ENCODE measurements at places on chromosomes 1 and 21.

- no peak for DNase-seq
Observed at GRCh38 chr1:236166041-236166440, 23.7 kb downstream of the GPR137B start.

DNA sequence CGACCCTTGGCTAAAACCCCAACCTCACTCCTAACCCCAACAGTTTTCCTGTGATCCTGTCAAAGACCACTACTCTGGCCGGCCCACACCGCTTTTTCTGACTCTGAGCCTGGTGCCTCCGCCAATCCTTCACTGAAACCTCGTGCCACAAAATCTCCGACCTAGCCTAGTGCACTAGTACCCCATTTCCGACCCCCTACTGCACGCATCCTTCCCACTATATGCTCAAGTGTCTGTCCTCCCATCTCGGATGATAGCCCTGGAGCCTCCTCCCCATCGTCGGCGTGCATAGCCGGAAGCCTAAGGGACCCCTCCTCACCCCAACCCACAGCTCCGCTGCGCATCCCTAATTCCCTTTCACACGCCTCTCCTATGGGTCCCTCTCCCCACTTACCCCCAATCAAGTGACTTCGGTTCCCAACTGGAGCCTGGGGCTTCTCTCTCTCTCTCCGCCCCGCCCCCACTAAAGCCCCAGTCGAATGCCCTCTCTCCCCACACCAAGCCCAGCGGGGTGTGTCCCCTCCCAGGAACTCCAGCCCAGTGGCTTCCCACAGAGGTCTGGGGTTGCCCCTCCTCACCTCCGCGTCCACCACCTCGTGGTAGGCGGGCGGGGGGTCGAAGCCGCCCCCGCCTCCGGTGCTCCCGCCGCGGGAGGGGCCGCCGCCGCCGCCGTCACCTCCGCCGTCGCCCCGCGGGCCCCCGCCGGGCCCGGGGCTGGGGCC lies 791 bp downstream of the USP24 start:
- no peak for DNase-seq

DNA sequence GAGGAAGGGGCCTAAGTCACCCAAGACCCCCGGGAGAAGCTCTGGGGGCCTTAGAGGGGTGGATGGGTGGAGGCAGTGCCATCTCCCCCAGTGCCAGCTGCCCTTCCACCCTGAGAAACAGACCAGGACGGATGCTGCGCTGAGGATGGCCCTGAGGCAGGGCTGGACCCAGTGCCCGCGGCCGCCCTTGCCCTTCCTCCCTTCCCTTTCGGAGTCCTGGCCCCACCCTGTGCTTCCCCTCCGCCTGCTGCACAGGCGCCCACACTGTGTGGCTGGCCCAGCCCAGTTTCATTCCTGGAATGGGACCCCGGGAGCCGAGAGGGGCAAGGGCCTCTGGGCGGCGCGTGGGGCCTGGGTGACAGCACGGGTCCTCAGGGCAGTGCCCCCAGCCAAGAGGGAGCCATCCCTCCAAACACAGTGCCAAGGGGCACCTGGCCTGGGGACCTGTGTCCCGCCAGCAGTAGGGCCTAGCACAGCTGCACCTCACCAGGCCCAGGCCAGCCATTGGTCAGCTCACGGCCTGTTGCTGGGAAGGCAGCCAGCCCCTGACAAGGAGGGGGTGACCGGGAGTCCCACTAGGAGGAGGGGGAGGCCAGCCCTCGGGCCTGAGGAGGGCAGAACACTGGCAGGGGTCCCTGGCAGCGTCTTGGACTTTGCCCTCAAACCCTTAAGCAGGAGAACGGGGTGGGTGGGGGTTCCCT lies 13.4 kb upstream of the SKI start:
- DNase-seq: no peak

GRCh38 chr21:45208627-45208951 lies 79.1 kb downstream of the POFUT2 start:
- no peak for DNase-seq

- DNase-seq: peak; percentile 93
Observed at GRCh38 chr1:21783679-21784603, 992 bp upstream of the USP48 start.

GRCh38 chr1:156146020-156146768 lies 7.2 kb upstream of the SEMA4A start:
- DNase-seq: peak; percentile 84

- no peak for DNase-seq
Observed at GRCh38 chr1:23564529-23565122, 5.3 kb upstream of the ID3 start.

- DNase-seq: peak; percentile 98
Observed at GRCh38 chr1:100530880-100531487, 7.0 kb upstream of the GPR88 start.

GRCh38 chr21:10575311-10575667 lies 53.9 kb downstream of the TPTE start:
- DNase-seq: no peak

DNA sequence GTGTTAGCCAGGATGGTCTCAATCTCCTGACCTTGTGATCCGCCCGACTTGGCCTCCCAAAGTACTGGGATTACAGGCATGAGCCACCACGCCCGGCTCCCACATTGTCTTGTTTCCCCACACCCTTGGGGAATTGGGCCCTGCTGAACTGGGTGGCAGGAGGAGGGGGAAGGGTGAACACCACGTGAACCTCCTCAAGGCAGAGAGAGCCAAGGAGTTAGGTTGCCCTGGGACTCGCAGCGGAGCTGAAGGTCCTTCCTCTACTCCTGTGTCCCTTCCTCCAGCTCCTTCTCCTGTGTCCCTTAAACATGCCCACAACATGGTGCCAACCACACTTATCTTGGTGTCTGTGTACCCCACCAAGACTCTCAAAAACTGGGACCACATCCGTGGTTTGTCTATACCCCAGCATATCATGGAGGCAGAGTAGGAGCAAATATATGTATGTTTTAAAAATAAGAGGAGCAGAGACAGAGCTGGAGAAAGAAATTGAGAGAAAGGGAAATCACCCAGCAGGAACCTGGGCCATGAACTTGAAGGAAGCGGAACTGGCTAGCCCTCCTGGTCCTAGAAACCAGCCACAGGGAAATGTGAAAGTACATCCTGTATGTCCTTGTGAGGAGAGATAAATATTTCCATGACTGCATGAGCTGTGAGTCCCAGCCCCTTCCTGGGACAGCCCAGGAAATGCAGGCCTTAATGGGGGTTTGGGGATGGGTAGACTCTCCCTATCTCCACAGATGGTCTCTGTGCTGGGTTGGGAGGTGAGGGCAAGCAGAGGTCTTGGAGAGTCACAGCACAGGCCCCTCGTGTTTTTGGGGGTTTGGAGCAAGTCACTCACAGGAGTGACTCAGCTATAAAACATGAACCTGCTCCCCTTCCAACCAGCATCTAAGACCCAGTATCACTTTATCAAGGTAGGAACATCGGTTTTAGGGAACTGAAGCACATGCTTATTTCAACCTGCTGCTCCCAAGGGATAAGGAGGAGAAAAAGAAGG lies 9.4 kb upstream of the TAL1 start:
- DNase-seq: no peak

- DNase-seq: no peak
Observed at GRCh38 chr1:164709541-164710278, 150.7 kb downstream of the PBX1 start.

GRCh38 chr21:34930971-34931370 lies 118.1 kb downstream of the RUNX1 start:
- DNase-seq: no peak

- DNase-seq: no peak
Observed at GRCh38 chr21:32325706-32326105, 27.1 kb downstream of the MRAP start.

DNA sequence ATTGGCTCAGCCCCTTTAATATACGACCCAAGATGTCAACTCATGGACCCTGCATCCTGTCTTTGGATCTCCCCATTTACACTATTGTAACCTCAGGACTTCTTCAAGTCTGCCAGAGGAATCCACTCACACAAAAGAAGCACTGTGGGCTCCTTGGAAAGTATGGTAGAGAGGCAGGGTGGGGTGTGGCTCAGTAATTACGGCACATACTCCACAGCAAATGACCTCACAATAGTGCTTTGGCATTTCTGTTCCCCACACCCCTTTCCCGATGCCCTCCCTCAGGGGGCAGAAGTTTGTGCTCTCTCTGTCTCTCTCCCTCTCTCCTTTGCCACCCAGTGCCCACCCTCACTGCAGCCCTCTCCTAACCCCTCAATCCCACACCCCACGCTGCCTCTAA lies 27.8 kb upstream of the IFNAR2 start:
- no peak for DNase-seq

DNA sequence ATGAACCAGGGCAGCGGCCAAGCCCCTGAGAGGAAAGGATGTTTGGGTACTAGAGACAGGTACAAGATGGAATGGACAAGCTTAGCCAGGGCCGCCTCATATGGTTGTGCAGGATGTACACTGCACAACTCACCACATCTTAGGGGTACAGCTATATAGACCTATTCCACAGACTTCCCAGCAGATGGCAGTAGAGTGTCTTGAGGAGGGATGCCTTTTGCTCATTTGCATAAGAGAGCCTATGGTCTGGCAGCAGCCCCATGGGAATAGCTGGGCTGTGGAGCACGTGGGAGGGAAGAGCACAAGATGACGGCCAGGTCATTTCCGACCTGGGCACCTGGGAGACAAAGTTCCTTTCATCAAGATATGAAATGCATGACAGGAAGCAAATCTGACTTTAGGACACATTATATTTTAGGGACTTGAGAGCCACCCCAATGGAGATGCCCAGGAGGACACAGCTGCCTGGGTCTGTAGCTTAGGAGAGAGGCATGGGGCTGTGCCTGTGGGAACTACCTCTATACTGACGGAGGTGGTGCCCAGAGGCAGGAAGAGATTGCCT lies 215.5 kb downstream of the KCNJ6 start:
- DNase-seq: peak; percentile 60

DNA sequence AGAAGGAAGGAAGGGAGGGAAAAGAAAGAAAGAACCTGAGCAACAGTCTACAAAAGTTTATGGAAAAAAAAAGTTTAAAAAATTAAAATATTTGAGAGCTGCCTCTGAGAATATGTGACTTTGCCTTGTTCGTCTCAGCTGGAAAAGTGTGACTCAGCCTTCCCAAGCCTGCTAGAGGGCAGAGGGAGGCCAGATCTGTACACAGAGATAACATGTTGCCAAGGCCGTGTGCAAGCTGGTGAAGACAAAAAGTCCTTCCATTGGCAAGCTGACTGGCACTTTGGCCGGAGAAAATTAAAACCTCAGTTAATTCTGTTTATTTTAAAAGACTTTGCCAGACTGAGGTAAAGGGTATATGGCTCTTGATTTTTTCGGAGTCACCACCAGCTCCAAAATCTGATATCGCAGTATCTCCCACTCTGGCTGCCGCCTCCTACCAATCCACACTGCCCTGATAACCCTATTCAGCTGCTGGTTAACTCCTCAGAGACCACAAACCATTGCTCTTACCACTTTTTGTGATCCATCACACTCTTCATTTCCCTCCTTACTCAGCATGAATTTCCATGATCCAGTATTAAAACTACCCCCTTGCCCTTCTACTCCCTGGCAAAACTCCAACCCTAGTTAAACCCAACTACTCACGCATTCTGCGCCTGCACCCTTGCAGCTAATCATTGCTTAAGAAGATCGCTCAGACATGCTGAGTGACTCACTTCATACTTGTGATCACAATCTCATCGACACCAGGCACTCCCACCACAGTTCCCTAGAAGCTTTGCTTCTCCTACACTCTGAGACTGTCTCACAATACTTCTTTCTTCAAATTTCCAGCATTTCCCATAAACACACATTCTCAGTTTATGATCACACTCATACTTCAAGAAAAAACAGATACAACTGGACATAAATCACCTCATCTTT lies 5.7 kb upstream of the PPP1R15B start:
- DNase-seq: peak; percentile 83

- DNase-seq: no peak
Observed at GRCh38 chr1:224669403-224669802, 53.3 kb downstream of the CNIH3 start.

DNA sequence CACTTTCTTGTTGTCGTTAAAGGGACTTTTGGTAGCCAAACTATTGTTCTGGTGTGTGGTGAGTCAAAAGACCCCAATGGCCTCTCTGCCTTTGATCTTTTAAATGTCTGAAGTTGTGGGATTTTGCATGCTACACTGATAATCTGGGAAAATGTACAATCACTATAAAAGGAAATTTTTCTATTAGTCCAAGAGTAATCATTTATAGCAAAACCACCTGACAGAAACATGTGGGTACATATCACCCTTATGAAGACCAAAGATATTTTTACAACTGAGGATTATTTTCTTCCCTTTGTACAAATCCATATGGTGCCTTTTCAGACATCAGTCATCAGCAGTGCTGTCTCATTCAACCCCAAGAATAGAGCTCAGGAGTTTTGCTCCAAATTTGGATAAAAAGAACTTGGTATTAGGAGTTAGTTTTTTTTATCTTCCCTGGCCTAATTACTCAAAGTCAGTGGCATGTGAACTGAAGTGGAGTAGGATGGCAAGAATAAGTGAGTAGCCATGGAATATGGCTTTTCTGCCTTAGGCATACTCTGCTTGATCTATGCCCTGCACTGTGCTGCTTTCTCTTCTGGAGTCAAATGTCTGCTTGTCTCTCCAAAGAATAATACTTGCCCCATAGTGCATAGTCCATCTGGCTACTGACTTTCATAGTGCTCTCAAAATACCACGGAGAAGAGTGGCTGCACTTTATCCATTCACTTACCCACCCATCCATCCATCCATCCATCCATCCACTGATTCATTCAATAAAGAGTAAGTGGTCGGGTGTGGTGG lies 13.5 kb downstream of the GREM2 start:
- no peak for DNase-seq

DNA sequence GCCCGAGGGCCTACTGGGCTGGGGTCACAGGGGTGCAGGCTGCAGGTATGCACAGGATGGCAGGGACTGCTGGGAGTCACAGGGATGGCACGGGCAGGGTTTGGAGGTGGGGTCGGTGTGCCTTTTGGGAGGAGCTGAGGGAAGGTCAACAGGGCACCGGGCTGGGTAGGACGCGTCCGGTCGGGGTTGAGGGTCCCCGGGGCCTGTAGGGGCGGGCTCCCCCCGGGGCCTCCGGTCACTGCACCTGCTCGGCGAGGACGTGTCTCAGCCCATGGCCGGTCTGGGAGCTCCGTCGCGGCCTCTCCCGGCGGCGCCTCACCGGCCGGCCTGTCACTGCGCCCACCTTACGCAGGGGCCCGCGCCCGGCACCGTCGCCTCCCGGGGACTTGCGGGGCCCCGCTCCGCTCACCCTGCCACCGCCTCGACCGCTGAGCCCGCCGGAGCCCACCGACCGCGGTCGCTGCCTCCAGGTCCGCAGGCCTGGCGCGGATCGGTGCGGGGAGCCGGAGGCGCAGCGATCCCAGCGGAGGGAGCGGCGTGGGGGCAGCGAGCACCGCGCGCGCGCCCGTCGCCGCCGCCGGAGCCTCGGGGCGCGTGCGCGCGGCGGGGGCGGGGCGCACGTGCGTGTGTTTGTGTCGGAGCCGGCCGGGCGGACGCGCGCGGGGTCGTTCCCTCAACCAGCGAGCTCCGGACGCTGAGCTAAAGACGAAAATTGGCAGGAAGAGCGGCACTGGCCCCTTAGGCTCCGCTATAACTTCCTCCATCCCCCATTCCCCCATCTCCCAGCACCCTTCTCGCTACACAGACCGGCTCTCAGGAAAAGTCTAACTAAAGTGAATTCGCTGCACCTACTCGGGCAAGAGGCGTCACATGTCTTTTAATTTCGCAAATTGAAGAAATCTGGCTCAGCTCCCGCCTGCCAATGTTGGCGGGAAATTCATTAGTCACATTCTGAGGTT lies at the start of gene AMIGO1:
TSS of gene AMIGO1 (minus strand) at position 552 of the 959 bp plus-strand sequence. CDS start 815 bp downstream, outside the sequence.
- DNase-seq: no peak

GRCh38 chr1:2499986-2500596 lies 24.0 kb downstream of the PLCH2 start:
- no peak for DNase-seq
